Activated CD8-positive, alpha-beta memory T cell treated with anti-CD3 and anti-CD28 coated beads for 48 hours (primary cell): ENCODE measurements at places on chromosomes 4 and X.

DNA sequence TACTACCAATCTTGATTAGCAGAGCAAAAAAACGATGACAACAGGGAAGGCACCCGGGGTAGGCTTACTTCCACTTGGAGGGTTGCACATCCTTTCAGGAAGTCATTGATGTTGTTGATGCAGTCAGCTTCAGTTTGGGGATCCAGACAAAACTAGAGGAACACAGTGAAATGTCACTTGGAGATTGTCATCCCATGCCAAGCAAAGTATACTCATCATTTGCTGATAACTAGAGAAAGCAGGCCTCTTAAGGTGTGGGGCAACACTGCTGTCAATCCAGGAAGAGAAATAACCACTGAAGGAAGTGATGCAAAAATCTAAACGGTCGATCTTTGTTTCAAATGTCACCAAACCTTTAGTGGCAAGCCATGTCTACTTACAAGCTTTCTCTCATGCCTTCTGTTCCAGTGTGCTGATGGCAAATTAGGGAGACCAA lies 1.4 kb downstream of the ARHGEF6 start:
- no peak for DNase-seq

DNA sequence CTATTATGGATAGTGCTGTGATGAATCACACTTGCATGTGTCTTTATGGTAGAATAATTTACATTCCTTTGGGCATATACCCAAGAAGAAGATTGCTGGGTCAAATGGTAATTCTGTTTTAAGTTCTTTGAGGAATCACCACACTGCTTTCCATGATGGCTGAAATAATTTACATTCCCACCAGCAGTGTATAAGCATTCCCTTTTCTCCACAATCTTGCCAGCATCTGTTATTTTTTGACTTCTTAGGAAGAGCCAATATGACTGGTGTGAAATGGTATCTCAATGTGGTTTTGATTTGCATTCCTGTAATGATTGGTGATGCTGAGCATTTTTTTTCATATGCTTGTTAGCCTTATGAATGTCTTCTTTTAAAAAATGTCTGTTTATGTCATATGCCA lies 1120.2 kb downstream of the ARAP2 start:
- DNase-seq, result no peak

- no peak for DNase-seq
Observed at GRCh38 chr4:39754309-39754708, 56.4 kb downstream of the UBE2K start.

GRCh38 chrX:13151828-13152517 lies 107.6 kb upstream of the FAM9C start:
- no peak for DNase-seq

- DNase-seq, result no peak
Observed at GRCh38 chr4:173490817-173491528, 39.1 kb downstream of the HAND2 start.

DNA sequence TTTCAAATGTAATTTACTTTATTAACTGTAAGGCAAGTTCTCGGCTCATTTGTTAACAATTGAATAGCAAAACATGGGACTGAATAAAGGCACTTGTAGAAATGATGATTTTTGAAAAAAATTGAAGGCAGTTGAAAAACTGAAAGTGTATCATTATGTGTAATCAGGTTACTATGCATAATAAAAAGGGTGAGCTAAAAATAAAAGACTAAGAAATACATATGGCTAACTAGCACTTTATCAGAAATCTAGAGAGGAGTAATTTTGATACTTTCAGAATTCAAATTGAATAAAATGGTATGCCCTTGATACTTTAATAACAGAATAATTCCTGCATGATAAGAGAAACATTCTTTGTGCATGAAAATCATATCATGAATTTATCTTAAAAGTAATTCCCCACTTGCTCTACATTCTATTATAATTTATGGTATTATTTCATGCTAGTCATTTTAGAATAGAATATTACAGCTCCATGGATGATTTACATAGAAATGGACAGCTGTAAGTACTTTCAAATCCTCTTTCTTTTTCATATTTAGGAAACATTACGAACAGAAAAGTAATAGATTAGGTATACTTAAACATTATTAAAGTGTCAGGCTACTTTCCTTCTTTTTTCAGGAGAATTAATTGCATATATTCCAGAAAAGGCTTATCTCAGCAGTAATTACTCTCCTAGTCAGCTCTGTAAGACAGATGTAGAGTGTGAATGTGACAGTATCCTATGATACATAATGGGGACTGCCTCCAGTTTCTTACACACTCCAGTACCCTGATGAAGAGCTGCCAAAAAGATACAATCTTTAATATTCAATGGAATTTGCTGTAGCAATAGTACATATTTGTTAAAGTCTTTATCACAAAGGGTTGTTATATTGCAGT lies 697.3 kb downstream of the CCSER1 start:
- no peak for DNase-seq

GRCh38 chr4:8840816-8841455 lies 30.7 kb downstream of the HMX1 start:
- DNase-seq, result no peak

- DNase-seq, result no peak
Observed at GRCh38 chr4:176123710-176124407, 58.2 kb downstream of the WDR17 start.

DNA sequence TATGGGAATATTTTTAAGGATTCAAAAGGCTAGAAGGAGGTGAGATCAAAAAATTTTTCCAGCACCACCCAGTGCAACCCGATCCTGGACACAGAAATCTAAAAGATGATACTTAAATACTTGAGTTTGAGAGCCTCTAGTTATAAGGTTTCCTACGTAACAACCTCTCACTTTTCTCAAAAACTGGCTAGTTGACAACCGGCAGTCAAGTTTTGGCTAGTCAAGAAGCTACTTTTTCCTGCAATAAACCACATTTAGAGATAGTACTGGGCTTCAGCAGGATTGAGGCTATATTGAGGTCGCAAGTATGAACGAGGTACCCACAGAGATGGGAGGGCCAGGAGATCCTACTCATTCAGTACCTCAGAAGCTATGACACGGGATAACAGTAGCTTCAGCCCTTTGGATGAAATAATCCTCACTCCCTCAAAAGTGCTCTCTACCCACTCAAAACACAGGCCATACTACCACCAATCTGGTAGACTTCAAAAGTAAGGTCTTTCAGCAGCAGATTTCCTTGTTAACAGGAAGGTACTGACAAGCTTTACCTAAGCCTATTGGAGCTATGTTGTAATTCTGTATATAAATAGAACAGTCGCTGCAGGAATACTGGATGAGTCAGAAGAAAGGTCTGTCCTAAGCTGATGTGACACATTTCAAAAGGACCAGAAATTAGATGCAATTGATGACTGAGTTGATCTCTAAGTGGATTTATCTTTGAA lies 1.5 kb upstream of the TSPAN5 start:
- no peak for DNase-seq

DNA sequence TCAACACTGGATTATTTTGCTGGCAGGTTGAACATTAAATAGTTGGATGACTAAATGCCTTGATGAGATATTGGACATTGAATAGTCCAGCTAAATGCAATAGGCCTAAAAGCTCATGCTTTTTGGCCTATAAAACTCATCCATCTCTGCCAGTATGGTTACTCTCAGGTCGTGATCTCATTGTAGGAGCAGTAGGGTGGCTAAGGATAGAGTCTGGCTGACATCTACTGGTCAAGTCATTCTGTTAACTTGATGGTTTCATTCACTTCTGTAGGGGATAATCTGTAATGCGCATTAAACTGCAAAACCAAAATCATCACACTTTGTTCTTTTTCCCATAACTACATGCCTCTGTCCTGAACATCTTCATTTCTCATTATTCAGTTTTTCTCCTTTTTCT lies 227.0 kb downstream of the DKK2 start:
- DNase-seq, result no peak

DNA sequence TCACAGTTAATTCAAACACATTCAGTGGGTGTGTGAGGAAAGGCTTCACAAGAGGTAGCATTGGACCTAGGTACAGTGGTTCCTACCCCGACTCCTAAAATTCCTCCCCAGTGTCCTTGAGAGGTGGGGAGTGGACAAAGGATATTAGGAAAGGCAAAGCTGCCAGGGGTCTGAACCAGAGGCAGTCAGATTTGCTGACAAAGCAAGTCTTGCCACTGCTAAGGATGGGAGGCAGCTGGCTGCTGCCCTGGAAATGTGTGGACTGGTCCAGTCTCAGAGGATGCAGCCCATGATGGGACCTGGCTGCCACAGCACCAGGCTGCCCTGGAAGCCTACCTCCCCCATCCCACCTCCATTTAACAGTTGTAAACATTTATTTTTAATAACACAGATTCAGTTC lies 4.1 kb upstream of the PHF8 start:
- DNase-seq, result no peak

DNA sequence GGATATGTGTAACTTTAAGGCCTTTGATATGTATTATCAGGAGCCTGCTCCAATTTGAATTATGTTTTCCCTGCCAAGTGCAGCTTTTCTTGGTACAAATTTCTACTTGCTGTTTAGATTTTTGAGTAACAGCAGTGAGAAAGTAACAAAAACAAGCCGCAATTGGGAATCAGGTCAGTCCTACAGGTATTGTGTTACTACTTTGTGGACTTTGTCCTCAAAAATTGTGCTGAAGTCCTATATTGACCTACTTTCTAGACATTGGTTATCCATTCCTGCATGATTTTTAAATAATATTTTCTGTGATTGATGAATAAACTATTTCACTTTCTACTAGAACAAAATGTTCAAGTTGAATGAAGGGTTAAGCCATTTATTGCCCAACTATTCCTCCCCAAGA lies 5.7 kb downstream of the CDKN2AIP start:
- DNase-seq, result no peak

DNA sequence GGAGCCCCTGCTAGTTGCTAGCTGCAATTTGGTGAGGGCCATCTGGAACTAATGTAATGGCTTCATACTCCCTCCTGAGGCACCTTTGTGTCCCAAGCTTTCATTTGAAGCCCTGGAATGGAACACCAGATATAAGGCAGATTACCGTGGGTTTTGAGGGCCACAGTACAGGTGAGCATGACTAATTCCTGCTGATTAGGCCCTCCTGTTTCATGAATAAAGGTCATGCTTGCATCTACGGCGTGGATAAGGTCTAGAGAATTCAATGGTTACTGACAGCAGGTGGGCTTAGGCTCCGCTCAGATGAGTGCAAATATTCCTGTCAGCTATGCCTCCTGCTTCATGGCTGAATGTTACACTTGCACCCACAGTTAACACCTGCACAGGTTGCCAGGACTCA lies 495.4 kb downstream of the NAP1L3 start:
- DNase-seq, result no peak

GRCh38 chrX:7927259-7928167 lies at the start of gene PNPLA4:
Gene PNPLA4 (minus strand): TSS chrX:7927413. CDS start chrX:7926119, 1,294 bp downstream.
- peak; percentile 69 for DNase-seq

- no peak for DNase-seq
Observed at GRCh38 chr4:129350834-129351721, 255.1 kb downstream of the C4orf33 start.

DNA sequence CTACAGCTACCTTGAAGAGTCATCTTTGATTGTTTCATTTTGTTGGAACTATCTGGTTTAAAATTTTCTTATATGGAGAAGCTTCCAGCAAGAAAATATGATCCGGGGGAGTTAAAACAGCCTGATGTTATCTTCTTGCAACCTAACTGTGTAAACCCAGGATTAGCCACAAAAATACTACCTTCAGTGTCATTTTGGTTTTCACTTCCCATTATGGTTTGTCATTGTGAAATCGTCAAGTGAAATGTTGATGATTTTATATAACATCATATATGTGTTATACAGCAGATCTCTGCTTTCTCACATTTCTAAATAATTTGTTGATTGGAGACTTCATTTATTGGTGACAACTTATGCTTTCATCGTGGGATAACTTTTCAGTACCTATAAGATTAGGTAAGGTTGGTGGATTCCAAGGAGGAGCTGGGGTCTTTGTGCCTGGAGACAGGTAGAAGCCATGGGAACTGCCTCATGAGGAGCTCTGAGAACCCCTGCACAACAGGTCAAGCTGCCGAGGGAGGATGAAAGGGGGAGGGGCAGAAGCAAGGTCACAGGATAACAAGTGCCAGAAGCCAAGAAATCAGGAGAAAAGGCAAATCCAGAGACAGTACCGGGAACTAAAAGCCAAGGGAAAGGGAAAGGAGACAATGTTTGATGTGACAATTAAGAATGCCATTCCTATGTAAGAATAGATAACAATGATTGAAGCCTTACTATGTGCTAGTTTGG lies 7.2 kb downstream of the ARHGAP24 start:
- no peak for DNase-seq

DNA sequence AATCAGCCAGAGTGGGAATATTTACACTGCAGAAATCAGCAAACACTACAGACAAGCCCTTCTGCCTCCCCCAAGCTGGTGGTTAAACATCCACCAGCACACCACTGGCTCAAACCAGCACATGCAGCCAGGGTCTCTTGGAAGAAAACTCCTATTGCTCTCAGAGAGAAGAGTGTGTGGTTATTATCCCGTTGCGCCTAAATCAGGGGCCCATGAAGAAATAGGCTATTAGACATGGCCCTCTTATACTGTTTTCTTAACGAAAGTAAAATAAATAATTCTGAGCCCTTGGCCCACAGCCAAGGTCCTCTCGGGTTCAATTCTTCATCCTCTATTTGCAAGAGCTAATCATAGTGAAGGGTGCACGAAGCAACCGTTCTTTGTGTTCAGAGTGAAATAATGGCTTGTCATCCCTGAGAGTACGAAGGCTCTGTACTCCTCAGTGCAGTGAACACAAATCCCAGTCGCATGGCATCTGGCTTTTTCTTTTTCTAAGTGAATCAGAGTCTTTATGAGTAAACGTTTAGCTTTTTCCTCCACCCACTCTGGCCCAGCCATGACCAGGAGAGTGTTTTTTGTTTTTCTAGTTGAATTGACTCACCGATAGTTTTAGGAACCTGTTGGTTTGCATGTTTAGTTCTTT lies 33.4 kb upstream of the RBM47 start:
- DNase-seq, result no peak

DNA sequence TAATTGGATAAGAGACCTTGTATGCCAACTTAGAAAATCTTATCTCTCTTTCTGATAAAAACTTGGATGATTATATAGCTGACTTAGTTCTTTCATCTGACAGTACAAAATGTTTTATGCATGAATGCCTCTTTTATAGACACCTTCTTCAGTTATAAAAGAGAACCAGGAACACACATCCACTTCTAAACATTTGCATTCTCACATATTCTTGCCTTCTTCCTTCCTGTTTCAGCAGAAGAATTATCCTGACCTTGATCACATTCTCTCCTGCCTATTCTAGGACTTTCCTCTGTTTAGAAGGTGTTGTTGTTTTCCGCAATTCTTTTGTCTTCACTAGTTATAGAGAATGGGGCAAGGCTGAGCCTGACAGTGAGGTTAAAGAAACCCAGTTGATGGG lies 80.9 kb downstream of the LARP7 start:
- no peak for DNase-seq

- no peak for DNase-seq
Observed at GRCh38 chrX:15579778-15580747, 20.7 kb downstream of the ACE2 start.

DNA sequence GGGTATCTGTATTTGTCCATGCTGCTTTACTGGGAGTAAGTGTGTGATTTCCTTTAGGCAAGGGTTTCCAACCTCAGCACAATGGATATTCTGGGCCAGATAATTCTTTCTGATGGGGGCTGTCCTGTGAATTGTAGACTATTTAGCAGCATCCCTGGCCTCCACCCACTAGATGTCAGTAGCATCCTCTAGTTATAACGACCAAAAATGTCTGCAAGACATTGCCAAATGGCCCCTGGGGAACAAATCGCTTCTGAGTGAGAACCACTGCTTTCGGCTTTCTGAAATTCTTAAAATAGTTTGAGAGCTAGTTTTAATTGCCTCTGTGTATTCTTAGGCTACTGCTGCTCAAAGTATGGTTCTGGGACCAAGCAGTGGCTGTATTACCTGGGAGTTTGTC lies 81.2 kb upstream of the GPM6B start:
- no peak for DNase-seq
